ENCODE measurements at places on chromosomes 13 and 19.

DNA sequence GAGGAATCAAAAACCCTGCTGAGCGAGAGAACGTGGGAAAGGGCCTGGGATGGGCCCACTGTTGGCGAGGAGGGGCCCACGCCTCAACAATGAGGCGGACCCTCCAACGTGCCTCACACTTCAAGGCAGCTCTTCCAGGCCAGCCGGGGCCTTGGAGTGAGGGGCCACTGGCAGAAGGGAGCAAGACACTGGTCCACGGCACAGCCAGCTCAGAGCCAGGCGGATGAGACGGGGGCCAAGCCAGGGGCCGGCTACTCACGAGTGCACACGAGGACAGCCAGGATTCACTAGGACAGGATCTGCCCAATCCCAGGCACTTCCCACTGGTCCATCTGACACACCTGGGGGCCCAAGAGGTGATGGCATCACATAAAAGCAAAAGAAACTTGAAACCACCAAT is 20.5 kb downstream of the ELL start:
- DNase-seq = no peak

DNA sequence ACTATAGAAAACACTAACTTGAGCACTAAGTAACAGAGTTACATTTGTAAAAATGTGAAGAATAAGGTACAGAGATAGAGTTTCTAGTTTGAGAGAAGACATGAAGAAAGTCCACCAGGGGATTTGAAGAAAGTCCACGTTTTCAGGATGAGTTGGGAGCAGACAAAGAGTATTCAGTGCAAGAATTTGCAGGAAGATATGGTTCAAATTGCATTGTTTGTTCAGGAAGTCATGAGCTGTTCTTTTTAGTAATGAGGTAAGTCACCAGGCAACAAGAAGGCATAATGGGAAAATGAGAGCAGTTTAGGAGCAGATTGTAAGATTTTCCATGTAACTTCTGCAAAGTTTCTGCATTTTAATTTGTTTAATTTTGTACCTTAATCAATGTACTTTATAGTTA is 618.0 kb downstream of the DACH1 start:
- no peak for DNase-seq

GRCh38 chr13:114063545-114064449 is 68.6 kb downstream of the RASA3 start:
- no peak for DNase-seq

DNA sequence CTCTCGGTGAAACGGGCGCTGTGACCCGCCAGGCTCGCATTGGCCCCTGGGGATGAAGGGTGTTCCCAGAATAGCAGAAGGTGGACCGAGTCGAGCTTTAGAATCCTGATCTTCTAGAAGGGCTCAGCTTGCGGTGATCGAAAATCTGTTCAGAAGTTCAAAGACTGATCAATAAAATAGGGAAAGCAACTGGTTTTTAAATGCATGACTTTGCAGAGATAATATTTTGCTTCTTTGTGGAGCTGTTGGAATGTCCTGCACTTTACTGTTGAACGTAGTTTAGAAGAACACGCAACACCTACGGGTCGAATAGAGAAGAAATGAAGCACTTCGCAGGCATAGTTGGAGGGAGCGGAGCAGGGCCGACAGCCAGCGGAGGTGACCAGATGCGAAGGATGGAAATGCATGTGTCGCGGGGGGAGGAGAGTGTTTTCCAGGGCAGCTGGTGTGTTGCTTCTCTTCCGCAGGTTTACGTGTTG is 766 bp downstream of the CEBPG start:
- DNase-seq = peak; percentile 29

GRCh38 chr13:99916366-99917103 is 55.0 kb downstream of the ZIC5 start:
- DNase-seq = no peak

- DNase-seq = no peak
These were observed 58.1 kb upstream of the SCEL start for GRCh38 chr13:77477299-77477848.

DNA sequence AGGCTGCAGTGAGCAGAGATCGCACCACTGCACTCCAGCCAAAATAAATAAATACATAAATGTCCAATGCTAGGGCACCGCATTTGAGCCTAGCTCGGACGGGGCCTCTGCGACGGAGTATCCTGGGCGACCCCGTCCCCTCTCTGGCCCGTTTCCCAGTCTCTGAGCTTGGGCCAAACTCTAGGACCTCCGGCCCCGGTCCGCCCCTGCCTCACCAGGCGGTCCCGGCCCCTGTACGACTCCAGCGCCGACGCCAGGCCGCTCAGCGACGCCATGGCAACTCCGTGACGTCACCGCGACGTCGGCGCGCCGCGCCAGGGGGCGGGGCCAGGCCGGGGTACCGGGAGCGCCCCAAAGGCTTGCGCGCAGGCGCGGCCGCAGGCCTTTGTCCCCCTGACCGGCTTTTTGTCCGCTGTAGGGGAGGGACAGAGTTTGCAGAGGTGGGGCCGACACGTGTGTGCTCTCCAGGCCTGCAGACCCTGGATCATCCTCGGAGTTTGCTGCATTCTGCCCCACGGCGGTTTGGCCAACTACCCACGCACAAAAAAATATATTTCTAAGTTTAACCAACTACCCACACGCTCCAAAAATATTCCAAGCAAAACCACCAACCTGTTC is at the start of gene PEX11G:
Gene PEX11G, minus strand, starts transcription at position 300 of the 618 bp plus-strand sequence. Its CDS starts 25 bp downstream, at position 275.
- peak; percentile 82 for DNase-seq

- no peak for DNase-seq
These were observed 403.5 kb upstream of the GPC6 start for GRCh38 chr13:92823059-92823458.
